ENCODE measurements at places on chromosomes 6 and 20.

- no peak for DNase-seq
Observed at GRCh38 chr20:60691966-60692615, 560.0 kb upstream of the CDH4 start.

DNA sequence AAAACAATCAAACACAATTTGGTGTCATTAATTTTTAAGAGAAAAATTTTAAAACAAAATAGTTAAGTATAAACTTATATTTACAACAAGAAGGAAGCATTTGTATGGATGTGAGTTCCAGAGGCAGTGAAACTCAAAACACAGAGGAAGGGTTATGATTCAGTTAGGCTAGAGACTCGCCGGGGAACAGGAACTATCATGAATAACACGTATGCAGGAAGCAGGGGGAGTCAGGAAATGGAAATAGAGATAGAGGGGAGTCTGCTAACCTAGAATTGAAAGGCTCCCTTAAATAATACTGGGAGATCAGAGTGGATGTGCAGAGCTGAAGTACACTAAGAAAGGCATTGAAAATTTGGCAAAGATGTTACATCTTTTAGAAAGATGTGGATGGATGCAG lies 14.2 kb upstream of the HLA-DRB1 start:
- no peak for DNase-seq

DNA sequence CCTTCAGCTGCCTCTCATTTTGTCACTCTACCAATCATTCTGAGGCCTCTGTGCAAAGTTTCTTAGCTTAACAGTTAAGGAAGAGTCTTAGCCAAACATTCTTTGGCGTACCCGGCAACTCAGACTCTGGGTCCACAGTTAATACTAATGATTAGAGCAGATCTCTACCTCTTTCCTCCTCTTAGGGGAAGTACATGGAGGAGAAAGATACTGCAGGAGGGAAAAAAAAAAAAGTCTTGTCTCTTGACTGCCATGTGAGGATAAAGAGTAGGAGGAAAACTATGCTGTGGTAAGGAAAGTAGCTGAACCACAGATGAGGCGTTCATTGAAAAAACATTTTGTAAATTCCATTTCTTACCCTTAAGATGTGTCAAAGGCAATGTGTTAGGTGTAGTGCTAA lies 44.0 kb upstream of the MARCKS start:
- no peak for DNase-seq

DNA sequence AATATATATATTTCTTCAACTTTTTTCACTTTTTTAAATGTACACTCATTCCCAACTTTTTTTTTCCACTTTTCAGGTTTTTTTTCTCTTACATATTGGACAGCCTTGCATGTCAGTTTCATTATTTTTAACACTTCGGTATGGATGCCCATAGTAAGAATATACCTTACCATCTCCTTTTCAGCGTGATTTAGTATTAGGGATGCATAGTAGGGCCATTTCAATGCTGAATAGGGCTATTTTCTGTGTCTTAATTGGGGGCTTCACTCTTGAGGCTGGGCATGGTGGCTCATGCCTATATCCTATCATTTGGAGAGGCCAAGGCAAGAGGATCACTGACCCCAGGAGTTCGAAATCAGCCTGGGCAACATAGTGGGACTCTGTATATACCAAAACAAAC lies 6.7 kb downstream of the RNF114 start:
- no peak for DNase-seq

- DNase-seq, result no peak
Observed at GRCh38 chr6:52009466-52010140, 77.8 kb downstream of the PKHD1 start.

GRCh38 chr6:122432816-122433215 lies 33.4 kb downstream of the HSF2 start:
- no peak for DNase-seq

GRCh38 chr6:170030821-170031471 lies 259.9 kb downstream of the DLL1 start:
- DNase-seq, result no peak

DNA sequence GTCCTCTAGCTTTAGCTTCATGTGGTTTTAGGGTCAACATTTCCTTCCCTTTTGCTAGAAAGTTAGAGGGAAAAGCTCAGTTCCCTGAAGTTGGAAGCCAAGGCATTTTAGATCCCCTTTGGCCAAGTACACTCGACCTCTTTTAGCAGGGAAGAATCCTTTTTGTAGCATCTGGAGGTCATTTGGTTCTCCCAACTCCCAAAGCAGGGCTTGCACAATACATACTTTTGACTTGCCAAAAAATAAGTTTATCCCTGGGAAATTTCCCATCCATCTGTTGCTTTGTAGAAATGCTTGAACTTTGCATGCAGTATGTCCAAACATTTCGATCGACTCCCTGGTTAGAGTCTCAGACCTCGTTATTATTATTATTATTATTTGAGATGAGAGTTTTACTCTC lies 4.6 kb upstream of the EDEM2 start:
- no peak for DNase-seq

DNA sequence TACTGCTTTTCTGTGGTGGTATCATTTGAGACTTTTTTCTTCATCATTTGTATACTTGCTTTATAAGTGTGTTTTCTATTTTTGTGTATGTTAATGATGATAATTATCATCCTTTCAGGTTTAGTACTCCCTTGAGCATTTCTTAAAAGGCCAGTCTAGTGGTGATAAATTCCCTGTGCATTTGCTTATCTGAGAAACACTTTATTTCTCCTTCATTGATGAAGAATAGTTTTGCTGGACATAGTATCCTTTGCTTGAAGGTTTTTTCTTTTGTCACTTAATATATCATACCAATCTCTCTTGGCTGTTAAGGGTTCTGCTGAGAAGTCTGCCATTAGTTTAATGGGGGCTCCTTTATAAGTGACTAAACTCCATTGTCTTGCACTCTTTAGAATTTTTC lies 123.2 kb upstream of the IRAK1BP1 start:
- no peak for DNase-seq

- no peak for DNase-seq
Observed at GRCh38 chr6:26350858-26351543, 14.0 kb upstream of the BTN3A2 start.

- no peak for DNase-seq
Observed at GRCh38 chr6:79071547-79071946, 6.5 kb downstream of the PHIP start.

- DNase-seq, result no peak
Observed at GRCh38 chr6:27238010-27238983, 9.2 kb upstream of the PRSS16 start.

GRCh38 chr20:49712996-49713752 lies 504 bp downstream of the B4GALT5 start:
- peak; percentile 37 for DNase-seq

GRCh38 chr20:8292793-8293192 lies 160.7 kb downstream of the PLCB1 start:
- no peak for DNase-seq

- no peak for DNase-seq
Observed at GRCh38 chr20:34240693-34241615, at the start of gene ASIP. TSS of gene ASIP (plus strand) at chr20:34241423. CDS start at chr20:34260375, 18,952 bp downstream.

DNA sequence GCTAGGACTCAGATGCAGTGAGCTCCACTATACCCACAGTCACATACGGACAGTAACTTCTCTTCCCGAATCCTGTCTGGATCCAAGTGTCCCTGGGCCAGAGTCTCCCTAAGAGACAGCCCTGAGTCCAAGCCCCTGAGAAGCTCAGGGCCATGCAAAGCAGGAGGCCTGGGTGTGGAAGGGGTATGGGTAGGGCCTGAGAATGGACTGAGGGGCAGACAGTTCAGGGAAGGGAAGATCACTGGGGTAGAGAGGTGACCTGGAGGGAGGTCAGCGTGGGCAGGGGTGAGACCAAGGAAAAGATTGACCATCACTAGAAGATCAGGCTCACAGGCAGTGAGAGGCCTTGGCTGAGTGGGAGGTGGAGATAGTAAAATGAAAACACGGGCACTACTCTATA lies 8.8 kb downstream of the RPS6KA2 start:
- no peak for DNase-seq

- no peak for DNase-seq
Observed at GRCh38 chr6:28710466-28711191, 184.9 kb downstream of the GPX5 start.

- DNase-seq, result no peak
Observed at GRCh38 chr20:6576726-6577125, 190.8 kb upstream of the BMP2 start.

Data from HuH-7.5 (cell line).